ENCODE measurements at places on chromosomes 1 and 21.

GRCh38 chr1:33379631-33380354 is 51.1 kb downstream of the PHC2 start:
- DNase-seq: no peak

- no peak for DNase-seq
These were observed 33.1 kb upstream of the ERRFI1 start for GRCh38 chr1:8059161-8059622.

GRCh38 chr1:47178654-47179016 is 11.2 kb downstream of the PDZK1IP1 start:
- DNase-seq: no peak

DNA sequence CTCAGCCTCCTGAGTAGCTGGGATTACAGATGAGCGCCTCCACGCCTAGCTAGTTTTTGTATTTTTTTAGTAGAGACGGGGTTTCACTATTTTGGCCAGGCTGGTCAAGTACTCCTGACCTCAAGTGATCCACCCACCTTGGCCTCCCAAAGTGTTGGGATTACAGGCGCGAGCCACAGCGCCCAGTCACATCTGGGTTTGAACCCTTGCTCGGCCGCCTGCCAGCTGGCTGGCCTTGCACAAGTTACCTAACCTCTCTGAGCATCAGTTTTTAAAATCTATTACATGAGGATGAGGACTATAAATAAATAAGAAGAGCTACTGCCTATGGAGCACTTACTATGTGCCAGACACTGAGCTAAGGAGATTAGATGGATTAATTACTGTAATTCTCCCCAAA is 17.7 kb upstream of the PADI2 start:
- DNase-seq: no peak

DNA sequence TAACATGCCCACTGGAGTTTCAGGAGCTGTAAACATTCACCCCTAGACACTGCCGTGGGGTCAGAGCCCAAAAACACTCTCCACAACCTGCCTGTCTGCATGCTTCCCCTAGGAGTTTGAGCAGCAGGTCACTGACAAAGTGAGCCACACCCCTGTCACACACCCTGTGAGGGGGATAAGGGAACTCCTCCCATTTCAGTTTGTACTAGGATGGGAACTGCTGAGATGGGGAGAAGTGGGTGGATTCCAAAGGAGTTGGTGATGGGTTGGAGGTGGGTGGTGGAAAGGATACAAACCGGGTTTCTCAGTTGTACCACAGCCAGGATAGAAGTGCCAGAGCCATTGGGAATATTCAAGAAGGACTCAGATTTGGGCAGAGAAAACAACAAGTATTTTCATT is 140.2 kb downstream of the MIS18A start:
- no peak for DNase-seq

DNA sequence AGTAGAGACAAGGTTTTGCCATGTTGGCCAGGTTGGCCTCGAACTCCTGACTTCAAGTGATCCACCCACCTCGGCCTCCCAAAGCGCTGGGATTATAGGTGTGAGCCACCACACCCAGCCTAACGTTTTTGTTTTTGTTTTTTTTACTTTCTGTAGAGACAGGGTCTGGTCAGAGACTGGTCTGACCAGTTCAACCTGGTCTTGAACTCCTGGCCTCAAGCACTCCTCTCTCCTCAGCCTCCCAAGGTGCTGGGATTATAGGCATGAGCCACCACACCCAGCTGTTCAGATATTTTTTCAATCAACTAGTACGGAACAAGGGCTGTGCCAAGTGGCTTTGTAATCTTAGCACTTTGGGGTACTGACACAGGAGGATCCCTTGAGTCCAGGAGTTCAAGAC is 209.5 kb downstream of the RERE start:
- DNase-seq: no peak

- no peak for DNase-seq
These were observed 123.8 kb downstream of the TRABD2B start for GRCh38 chr1:47873337-47873736.

GRCh38 chr1:234490793-234491479 is 12.0 kb upstream of the TARBP1 start:
- no peak for DNase-seq

- no peak for DNase-seq
These were observed 2.2 kb downstream of the TLR5 start for GRCh38 chr1:223140611-223141405.

DNA sequence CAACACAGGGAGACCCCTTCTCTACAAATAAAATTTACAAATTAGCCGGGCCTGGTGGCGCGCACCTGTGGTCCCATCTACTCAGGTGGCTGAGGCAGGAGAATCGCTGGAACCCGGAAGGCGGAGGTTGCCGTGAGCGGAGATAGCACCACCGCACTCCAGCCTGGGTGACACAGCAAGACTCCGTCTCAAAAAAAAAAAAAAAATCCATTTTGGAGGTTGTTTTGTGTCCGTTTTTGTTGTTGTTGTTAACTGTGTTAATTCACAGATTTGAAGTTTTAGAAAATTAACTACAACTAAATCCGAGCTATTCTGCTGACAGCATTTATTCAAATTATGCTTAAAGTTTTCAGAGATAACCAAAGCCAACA is 618 bp downstream of the CLCC1 start:
- DNase-seq: peak; percentile 47

- DNase-seq: no peak
These were observed 37.4 kb downstream of the DENND2C start for GRCh38 chr1:114632427-114632826.

DNA sequence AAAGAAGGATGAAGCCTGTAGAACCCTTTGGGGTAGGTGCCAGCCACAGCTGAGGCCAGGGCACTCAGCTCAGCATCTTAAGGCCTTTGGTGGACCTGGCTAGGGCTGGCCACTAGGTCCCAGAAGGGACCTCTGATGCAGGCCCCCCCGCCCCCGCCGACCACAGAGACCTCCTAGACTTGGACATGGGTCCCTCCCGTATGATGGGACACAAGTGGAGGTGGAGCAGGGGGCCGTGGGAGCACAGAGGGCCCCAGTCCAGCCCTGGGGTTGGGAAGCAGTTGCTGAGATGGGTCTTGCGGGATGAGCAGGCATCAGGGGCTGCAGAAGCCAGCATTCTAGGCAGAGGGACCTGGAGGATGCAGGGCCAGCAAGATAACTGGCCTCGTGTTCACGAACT is 3.2 kb downstream of the B4GALT2 start:
- DNase-seq: no peak

DNA sequence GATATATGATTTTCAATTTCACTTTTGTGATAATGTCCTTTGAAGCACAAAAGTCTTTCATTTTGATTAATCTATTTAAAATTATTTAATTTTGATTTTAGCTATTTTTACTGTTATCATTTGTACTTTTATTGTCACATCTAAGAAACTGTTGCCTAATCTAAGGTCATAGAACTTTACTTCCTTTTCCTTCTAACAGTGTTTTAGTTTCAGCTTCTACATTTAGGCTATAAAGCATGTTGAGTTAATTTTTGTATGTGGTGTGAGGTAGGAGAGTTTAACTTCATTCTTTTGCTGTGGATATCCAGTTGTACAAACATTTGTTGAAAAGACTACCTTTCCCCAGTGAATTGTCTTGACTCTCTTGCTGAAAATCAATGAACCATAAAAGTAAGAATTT is 204.5 kb downstream of the TM2D1 start:
- DNase-seq: no peak

- no peak for DNase-seq
These were observed 30.2 kb upstream of the CD101 start for GRCh38 chr1:116971258-116971860.

- DNase-seq: no peak
These were observed 14.1 kb downstream of the KIF26B start for GRCh38 chr1:245168906-245169305.

DNA sequence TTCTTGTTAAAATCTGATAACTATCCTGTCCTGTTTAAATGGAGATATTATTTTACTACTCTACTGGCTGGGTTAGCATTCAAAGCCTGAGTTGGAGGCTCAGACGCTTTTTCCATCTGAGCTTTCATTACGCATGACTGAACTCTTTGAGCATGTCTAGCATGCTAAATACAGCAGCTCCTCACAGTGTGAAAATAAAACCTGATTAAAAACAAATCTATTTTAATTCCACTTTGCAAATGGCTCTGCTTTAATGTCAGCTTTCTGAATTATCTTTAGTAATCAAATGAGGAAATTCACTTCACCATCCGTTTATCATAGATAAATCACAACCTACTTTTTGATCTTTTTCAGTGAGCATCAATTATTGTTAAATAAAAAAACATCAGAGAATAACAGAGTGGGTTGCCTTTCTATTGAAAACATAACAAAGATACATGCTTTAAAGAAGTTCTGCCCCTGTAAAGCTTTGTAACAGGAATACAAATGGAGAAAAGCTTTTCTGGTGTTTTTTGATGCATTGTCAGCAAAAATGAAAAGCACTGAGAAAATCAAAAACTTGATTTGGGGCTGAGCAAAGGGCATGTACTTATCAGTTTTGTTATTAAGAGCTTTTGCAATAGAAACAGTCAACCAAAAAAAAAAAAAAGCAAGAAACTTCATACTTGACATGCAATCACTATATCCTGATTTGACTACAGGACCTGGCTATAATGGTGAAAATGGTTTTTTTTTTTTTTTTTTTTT is 3.5 kb upstream of the SPEN start:
- no peak for DNase-seq

- no peak for DNase-seq
These were observed 491.2 kb upstream of the ZRANB2 start for GRCh38 chr1:71572038-71572437.

Data from activated naive CD4-positive, alpha-beta T cell treated with anti-CD3 and anti-CD28 coated beads, Interleukin-2, amount 50 U/mL, for 16 hours (primary cell).